Activated CD4-positive, alpha-beta memory T cell treated with anti-CD3 and anti-CD28 coated beads for 36 hours (primary cell): ENCODE measurements at places on chromosomes 6 and 20.

DNA sequence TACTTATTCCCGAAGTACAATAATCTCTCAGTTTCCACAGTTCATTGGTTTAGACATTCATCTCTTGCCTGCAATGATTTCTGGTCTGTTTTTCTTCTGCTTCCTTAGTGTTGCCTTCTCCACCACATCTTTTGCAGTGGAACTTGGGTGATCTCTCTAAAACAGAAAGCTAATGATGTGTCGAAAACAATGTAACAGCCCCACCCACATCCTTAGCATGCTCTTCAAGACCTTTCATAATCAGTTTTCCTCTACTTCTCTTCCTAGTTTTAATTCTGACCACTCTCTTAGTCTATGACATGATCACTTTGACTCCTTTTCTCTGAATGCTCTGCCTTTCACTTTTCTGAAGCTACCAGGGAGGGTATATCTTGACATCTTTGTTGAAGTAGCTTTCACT is 1007.9 kb upstream of the CITED2 start:
- no peak for DNase-seq

- no peak for DNase-seq
Measured at GRCh38 chr6:136710877-136711552, 81.3 kb downstream of the MAP3K5 start.

GRCh38 chr6:33373960-33374910 is 17.4 kb upstream of the KIFC1 start:
- DNase-seq = no peak

GRCh38 chr20:49256261-49256660 is 21.6 kb downstream of the ZNFX1 start:
- no peak for DNase-seq

GRCh38 chr6:137811121-137811915 is 55.7 kb upstream of the TNFAIP3 start:
- peak; percentile 90 for DNase-seq

GRCh38 chr20:8216375-8217200 is 84.5 kb downstream of the PLCB1 start:
- DNase-seq = peak; percentile 17

GRCh38 chr20:63957690-63958441 is 1.6 kb upstream of the UCKL1 start:
- peak; percentile 77 for DNase-seq

- DNase-seq = no peak
Measured at GRCh38 chr6:46279874-46280273, 109.1 kb upstream of the ENPP5 start.

DNA sequence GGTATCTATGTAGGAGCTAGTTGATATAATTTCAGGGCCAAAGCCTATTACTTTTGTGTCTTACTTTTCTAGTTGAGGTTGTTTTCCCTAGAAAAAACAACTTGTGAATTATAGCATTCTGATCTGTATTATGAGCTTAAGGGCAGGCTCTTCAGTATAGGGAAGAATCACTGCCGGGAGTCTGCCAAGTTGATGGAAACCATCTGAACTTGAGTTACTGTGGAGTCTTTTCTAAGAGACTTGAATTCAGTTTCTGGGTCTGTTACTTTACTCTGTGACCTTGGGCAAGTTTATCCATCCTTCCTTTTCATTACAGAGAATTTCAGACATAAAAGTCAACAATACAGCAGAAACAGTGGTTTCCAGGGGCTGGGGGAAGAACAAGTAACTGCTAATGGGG is 2.1 kb upstream of the CASS4 start:
- no peak for DNase-seq

DNA sequence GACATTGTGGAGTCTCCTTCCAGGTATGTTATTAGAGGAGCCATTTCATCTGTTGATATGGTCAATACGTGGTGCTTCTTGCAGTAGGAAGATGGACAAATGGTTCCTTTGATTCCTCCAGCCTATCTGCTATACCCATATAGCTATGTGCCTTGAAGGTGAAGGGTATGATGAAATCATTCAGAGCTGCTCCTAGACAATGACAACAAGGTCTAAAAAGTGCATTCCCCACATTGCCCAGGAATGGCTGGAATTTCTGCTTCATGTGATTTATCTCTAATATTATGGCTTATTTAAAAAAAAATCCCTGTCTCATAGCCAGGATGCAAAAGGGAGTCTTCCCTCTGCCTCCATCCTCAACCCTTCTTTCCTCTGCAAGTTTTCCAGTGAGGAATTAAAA is 14.1 kb downstream of the DAAM2 start:
- no peak for DNase-seq

- DNase-seq = no peak
Measured at GRCh38 chr6:152100183-152100618, 292.7 kb downstream of the ESR1 start.

DNA sequence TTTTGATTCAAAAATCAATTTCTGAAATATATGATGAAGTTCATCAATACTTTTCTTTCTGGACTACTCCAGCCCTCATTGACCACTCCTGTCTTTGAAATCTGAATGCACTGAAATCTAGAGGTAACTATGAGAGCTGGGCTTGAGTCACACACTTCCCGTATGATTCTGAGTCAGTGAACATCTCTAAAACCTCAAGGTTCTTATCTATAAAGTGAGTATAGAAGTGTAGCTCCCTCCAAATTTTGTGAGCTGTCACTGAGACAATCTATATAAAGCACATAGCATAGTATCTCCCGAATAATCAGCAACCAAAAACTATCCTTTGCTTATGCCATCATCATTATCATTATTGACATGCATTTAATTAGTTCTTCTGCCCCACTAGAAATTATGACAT is 182.4 kb downstream of the TSHZ2 start:
- peak; percentile 34 for DNase-seq

DNA sequence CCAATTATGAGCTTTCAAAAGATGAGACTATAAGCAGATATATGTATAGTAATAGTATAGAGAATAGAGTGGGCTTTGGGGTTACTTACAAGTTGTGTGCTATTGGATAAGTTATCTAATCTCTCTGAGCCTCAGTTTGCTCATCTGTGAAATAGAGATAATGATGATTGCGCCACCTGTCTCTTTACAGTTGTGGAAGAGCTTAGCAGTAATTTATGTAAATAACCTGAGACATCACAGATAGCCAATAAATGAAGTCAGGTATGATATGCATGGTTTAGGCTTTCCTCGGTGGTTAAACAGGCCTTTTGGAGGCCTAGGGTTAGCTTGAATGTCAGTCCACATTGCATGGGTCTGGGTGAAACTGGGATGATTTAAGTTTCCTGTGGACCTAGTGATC is 29.8 kb upstream of the SCUBE3 start:
- no peak for DNase-seq

DNA sequence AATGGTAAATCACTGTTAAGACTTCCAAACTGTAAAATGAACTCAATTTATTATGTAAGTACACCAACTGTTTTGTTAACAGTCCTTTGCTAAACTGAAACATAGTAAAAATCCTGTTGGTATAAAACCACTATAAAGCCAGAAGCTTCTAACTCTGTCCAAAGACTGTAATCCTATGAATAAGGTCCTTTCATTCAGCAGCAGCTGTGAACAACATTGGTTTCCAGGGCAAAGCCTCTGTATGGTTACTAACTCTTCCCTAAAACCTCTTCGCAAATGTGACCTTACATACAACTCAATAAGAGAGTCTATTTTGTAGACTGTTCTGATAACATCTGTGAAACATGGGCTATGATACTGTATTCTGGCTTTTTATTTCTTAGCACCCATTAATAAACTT is 40.1 kb downstream of the NUP153 start:
- DNase-seq = no peak

GRCh38 chr20:48288930-48289507 is 503.7 kb upstream of the SULF2 start:
- no peak for DNase-seq

DNA sequence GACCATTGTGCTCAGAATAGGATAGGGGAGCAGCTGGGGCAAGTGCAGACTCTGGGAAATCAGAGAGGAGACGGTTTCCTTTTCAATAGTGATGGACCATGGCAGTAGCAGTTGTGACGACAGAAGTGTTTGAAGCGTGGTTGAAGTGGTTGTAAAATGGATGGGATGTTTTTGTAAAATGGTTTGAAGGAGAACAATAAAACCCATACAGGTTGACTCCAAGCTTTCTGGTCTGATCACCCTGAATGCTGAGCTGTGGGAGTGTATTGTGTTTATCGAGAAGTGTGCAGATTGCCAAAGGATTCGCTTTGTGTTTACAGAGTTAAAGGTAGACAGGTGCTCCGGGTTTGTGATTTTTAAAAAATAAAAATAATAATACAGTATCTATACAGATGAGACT is 255.2 kb upstream of the SULF2 start:
- no peak for DNase-seq

DNA sequence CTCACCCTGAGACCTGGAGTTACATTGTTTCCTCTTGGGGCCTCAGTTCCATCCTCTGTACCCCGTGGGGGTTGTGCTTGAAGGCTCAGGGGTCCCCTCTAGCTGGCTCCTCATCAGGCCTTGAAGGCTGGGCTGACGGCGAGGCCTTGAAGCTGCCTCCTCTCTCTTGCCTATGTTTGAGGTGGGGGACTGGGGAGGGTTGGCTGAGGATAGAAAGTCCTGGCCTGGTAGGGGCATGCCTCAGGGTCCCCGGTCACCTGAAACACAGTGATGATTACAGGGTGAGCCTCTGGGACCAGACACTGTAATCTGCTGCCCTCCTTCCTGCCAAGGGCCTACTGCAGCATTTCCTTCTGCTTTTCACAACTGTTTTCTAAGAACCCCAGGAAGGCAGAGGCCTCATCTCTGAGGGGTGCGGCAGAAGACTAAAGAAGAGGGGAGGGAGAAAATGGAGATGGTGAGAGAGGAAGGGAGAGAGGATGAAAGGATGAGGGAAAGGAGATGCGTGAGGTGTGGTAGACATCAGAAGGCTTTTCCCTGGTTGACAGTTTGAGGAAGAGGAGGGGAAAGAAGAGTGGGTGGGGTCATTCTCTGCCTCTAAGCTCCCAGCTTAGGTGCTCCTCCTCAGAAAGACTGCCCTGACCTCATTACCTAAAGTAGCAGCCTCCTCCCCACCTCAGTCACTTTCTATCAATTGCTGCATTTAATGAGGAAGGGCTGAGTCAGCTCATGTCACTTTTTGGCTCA is 29.7 kb downstream of the VEGFA start:
- DNase-seq = no peak

GRCh38 chr6:148199584-148199983 is 143.1 kb upstream of the SASH1 start:
- DNase-seq = no peak

GRCh38 chr6:30323806-30324205 is 2.9 kb upstream of the TRIM39 start:
- DNase-seq = no peak

DNA sequence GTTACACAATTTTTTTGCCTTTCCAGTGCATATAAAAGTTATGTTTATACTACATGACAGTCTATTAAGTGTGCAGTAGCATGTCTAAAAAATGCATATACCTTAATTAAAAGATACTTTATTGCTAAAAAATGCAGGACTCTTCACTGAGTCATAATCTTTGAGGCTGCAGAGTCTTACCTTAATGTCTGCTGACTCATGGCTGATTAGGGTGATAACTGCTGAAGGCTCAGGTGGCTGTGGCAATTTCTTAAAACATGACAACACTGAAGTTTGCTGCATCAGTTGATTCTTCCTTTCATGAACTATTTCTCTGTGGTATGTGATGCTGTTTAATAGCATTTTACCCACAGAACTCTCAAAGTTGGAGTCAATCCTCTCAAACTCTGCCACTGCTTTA is 19.1 kb downstream of the ZSCAN23 start:
- no peak for DNase-seq

- peak; percentile 71 for DNase-seq
Measured at GRCh38 chr6:148846778-148847761, 100.2 kb downstream of the UST start.

- peak; percentile 31 for DNase-seq
Measured at GRCh38 chr6:144215402-144215931, 65.2 kb downstream of the STX11 start.

DNA sequence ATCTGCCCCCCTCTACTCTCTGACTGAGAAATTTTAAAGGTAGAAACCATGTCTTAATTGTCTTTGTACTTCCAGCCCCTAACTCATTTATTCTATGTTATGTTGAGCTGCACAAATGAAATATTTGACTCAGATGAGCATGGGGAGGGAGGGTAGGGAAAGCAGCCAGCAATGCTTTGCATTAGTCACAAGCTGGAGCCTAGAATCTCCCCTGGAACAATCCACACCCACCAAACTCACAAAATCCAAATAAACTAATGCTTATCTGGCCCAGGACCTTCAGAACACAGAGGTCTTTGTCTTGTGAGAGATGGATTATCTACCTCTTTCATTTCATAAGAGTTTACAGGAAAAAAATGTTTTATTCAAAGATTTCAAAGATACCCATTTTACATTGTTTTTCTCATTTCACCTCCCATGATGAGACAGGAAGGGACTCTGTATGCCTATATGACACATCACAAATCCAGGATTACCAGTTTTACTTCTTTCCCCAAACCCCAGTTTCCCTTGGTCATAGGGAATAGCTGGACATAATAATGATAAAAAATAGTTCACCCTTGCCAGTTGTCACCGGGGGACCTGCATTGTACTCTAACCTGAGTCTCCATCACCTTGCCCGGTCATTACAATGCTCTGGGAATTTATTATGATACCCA is 466.9 kb downstream of the KIF16B start:
- DNase-seq = no peak

GRCh38 chr6:156658966-156659821 is 118.0 kb upstream of the ARID1B start:
- DNase-seq = no peak

DNA sequence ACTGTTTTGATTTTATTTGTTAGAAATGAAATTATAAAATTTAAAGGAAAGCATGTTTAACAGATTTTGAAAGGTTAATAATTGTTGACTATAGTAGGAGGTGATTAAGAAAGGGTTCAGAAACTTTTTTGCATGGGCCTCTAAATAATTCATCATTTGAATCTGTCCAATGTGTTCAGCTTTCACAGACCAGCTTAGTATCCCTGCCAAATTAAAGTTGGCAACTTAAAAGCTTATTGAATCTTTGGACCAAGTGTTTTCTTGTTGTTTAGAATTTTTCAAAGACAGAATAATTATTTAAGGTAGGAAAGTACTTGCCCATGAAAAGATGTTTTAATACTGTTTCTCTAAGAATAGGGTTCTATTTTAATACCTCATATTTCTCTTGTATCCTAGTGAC is 466.0 kb downstream of the GJA1 start:
- DNase-seq = no peak

- DNase-seq = no peak
Measured at GRCh38 chr6:31489086-31489485, 8.9 kb upstream of the MICB start.

- DNase-seq = no peak
Measured at GRCh38 chr6:127842562-127842961, 58.3 kb downstream of the THEMIS start.

DNA sequence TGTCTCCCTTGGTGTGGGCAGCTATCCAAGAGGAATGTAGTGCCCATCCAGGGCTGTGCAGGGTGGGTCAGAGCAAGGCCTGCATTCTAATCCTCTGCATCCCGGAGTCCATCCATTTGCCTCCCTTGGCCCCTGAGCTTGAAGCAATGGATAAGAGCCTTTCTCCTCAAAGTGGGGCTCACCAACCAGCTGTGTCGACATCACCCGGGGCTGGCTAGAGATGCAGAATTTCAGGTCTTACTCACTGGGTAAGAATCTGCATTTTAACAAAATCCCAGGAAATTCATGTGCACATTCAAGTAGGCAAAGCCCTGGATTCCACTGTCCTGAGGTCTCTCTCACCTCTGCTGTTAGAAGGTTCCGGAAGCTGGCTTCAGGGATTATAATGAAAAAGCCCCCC is 95.3 kb downstream of the MDGA1 start:
- no peak for DNase-seq

- no peak for DNase-seq
Measured at GRCh38 chr6:139862311-139862710, 487.9 kb upstream of the CITED2 start.

GRCh38 chr6:133899556-133899955 is 10.6 kb downstream of the TCF21 start:
- no peak for DNase-seq
